ENCODE measurements at places on chromosomes 1 and 21. TPM values are rescaled to one million over a fixed set of nuclear protein-coding genes. Genes with fewer than 3 reads are reported as not detected.

Gene SLC6A9
- total RNA-seq = 20.1 TPM

Gene CDK18
- total RNA-seq = 12.1 TPM

Gene ARHGEF16
- 31.5 TPM for total RNA-seq

Gene OR2L2
- not detected for total RNA-seq

Gene THEM5
- total RNA-seq = not detected

Gene HRNR
- not detected for total RNA-seq

Gene ERG
- 0.34 TPM for total RNA-seq

Gene AXDND1
- total RNA-seq = 0.50 TPM

Gene KCNT2
- 1.2 TPM for total RNA-seq

Gene OR2L3
- total RNA-seq = not detected

Gene FTCD
- total RNA-seq = not detected

Gene RGS1
- not detected for total RNA-seq

Gene DENND2D
- 13.2 TPM for total RNA-seq

Gene GIPC2
- total RNA-seq = 1.5 TPM

Measured in kidney epithelial cell (primary cell).